Muscle of leg (tissue), 16 donors: ENCODE measurements at places on chromosomes 1 and 21. TPM values are rescaled to one million over a fixed set of nuclear protein-coding genes. Genes with fewer than 3 reads are reported as not detected.

DNA sequence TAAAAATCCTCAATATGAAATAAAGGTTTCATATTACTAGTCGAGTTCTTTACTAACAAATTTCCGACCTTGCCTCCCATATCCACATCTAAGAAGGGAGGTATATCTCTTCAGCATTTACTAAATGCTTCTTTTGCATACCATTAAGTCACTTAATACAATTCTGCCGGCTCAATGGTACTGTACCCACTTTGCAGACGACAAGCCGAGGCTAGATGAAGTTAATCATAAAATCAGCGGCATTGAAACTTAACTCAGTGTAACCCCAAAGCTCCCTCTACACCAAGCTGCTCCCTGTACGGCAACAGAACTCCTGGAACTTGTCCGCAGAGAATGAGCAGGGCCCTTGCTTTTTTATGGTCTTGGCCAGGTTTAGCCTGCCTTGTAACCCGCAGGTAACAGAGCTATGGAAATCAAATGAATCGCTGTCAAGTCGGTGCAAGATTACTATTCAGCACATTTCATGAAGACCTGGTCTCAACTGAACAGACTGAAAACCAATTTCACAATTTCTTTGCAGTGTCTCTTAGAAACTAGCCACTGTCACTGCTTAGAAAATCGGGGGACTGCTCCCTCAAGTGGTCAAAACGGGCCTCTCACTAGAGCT lies 738 bp downstream of the INTS7 start:
- no peak for DNase-seq
- no peaks in the 10 kb centered on the region for H3K27me3 ChIP-seq
- no peaks in the 10 kb centered on the region for H3K4me1 ChIP-seq
- peak overlapping the region; percentile 56 for H3K4me3 ChIP-seq
- H3K27ac ChIP-seq: peak overlapping the region; percentile 97
- peaks cover 3% of the 10 kb centered on the region for H3K36me3 ChIP-seq

GRCh38 chr21:35350965-35351364 lies 301.9 kb upstream of the RUNX1 start:
- H3K27me3 ChIP-seq: no peaks in the 10 kb centered on the region
- H3K27ac ChIP-seq: no peak overlapping the region
- no peaks in the 10 kb centered on the region for H3K36me3 ChIP-seq
- DNase-seq: no peak
- H3K4me3 ChIP-seq: no peak overlapping the region

DNA sequence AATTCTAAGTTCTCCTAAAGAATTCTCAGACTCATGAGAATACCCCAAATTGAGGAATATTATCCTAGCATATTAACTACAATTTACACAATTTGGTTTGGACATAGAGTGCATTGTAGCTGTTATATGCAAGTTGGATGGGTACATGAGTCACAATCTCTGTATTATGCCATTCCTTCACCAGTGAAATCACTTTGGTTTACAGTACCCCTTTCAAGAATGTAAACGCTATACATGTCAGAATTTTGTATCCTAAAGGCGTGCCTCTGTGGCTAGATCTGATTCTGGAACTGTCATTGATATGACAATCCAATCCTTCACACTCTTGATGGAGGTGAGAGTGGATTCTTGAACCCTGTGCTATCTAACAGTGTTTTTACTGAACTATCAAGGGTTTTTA lies 6.7 kb upstream of the IL10RB start:
- no peak overlapping the region for H3K4me3 ChIP-seq
- no peaks in the 10 kb centered on the region for H3K27me3 ChIP-seq
- H3K27ac ChIP-seq: no peak overlapping the region

DNA sequence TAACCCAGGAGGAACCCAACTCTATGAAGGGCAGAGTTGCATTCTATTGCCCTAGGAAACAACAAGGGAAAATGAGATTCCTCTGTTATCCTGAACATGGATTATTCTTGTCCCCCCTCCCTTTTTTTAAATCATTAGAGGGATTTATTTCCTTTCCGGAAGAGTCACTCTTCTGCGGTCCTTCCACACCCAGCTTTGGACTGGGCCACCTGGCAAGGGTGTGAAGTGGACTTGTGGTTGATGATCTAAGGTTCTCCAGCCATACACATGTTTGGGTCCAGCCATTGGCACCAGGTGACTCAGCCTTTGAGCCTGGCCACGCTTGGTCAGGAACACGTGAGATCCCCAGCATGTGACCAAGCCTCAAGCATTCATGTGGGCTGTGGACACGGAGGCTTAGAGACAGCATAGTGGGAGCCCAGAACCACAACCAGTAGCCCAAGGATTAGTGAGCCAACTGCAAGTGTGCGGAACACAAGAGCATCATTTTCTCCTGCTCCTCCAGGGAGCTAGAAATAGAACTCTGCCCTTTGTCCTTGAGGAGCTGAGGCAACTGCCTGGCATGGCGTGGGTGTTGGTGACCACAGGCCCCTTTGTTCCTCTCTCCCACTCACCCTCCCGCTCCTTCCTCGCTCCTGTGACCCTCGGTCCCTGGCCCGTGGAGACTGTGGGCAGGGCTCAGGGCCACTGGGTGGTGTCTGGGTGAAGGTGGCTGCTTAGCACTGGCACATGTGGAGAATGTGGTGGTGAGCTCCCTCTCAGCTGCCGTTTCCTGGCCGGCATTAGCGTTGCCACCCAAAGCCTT lies 50.1 kb downstream of the NENF start:
- peaks cover 3% of the 10 kb centered on the region for H3K27me3 ChIP-seq
- H3K36me3 ChIP-seq: no peaks in the 10 kb centered on the region
- no peak for DNase-seq
- H3K4me1 ChIP-seq: no peaks in the 10 kb centered on the region
- no peak overlapping the region for H3K27ac ChIP-seq

- DNase-seq: peak; percentile 50
- H3K27me3 ChIP-seq: no peaks in the 10 kb centered on the region
- H3K27ac ChIP-seq: no peak overlapping the region
These were observed 78.6 kb downstream of the COLGALT2 start for GRCh38 chr1:183958958-183959357.

GRCh38 chr1:180136331-180136967 lies 18.2 kb upstream of the QSOX1 start:
- H3K4me1 ChIP-seq: no peaks in the 10 kb centered on the region
- no peak overlapping the region for H3K27ac ChIP-seq
- no peak overlapping the region for H3K4me3 ChIP-seq
- H3K36me3 ChIP-seq: no peaks in the 10 kb centered on the region
- no peak for DNase-seq

DNA sequence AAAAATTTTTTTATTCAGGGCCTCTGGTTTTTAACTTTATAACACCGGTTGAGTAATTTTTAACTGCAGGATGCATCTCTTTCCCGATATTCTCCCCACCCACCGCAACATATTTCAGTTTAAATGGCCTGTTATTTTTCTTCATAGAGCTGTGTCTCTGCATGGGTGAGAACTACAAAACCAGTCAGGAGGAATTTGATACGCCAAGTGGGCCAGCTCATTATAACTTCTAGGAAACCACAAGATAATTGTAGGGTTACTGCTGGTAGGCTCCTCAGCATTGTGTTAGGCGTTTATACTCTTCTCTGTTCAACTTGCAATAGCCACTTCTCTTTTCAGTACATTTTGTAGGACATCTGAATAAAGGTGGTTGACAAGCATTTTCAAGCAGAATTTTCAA lies 169.7 kb downstream of the PBX1 start:
- no peaks in the 10 kb centered on the region for H3K36me3 ChIP-seq
- no peak overlapping the region for H3K27ac ChIP-seq
- DNase-seq: no peak
- no peak overlapping the region for H3K4me3 ChIP-seq
- H3K27me3 ChIP-seq: no peaks in the 10 kb centered on the region

- H3K27ac ChIP-seq: no peak overlapping the region
- DNase-seq: peak; percentile 38
- no peaks in the 10 kb centered on the region for H3K27me3 ChIP-seq
- no peaks in the 10 kb centered on the region for H3K36me3 ChIP-seq
These were observed 14.5 kb upstream of the CBR3 start for GRCh38 chr21:36120304-36120888.

The CLCN6 gene
- total RNA-seq: 7.5 TPM

The ETV3L gene
- total RNA-seq: not detected

The AMY1B gene
- total RNA-seq: not detected

The TSSK3 gene
- total RNA-seq: 1.2 TPM

The ATP6V1G3 gene
- total RNA-seq: not detected
